ENCODE measurements at places on chromosomes 1 and 21.

- no peak for DNase-seq
These were observed 54.2 kb downstream of the SYT2 start for GRCh38 chr1:202656057-202656456.

DNA sequence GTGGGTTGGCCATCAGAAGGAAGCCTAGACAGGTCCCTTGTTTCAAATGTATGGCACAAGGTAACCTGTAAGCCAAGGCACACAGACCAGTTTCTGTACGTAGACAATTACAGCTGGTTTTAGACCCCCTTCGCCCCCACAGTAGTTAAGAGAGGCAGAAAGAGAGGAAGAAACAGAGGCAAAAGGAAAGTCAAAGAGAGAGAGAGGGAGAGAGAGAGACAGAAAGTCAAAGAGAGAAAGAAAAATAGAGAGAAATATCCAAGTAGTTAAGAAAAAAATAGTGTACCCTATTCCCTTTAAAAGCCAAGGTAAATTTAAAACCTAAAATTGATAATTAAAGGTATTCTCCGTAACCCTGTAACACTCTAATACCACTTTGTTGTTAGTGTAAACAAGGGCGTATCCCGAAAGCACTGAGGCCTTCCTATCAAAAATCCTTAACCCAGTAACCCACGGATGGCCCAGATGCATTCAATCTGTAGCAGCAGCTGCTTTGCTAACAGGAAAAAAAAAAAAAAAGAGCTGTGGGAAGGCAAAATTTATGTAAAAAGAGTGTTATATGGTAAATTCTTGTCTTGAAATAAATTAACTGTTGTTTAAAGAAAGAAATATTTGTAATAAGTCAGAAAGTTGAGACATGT is 49.4 kb downstream of the ADCY10 start:
- no peak for DNase-seq

- no peak for DNase-seq
These were observed 54.1 kb upstream of the GPR37L1 start for GRCh38 chr1:202068596-202068995.

- no peak for DNase-seq
These were observed 29.8 kb upstream of the RNF186 start for GRCh38 chr1:19844731-19845495.

DNA sequence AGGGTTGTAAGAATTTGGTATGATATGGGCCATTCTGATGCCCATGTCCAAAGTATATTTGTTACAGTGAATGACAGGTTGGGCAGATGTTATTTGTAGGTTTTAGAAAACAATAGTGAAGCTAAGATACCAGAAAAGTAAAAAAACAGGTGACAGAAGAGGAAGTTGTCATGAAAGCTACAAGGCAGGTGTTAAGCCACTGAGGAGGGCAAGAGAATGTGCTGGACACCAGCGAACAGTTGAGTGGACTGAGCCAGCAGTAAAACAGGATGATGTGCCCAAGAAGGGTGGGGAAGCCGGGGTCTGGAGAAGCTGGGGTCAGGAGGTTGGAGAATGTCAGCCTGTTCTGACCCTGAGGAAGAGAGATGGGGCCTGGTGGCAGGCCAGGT is 83.3 kb downstream of the DTL start:
- DNase-seq, result no peak

GRCh38 chr1:181135815-181136737 is 47.6 kb downstream of the IER5 start:
- no peak for DNase-seq

GRCh38 chr21:45976701-45977311 is 4.8 kb upstream of the COL6A1 start:
- no peak for DNase-seq

DNA sequence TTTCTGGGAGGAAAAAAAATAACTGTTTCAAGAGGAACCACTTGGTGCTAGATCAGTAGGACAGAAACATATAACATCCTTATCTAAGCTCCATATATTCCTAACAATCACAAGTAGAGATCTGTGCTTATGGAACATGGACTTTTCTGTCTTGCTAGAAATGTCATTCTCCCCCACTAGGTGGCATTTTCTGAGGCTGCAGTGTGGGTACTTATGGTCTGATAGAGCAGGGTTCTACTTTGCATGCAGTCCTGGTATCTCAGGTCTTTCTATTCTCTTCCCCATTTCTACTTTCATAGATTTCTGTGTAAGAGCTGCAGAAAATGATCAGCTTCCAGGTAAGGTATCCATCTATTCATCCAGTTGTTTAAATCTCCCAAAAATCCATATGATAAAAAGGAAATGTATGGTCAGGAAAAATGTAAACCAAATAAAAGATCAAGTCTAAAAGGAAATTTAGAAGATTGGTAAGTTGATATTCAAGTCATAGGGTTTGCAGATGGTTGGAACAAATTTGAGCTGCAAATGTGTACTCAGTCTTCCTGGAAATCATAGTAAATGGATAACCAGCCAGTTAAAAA is 1.5 kb downstream of the ZNF684 start:
- no peak for DNase-seq

- DNase-seq, result no peak
These were observed 758.0 kb upstream of the B3GALT2 start for GRCh38 chr1:193944454-193944853.

GRCh38 chr1:101420406-101420805 is 183.6 kb downstream of the S1PR1 start:
- no peak for DNase-seq

DNA sequence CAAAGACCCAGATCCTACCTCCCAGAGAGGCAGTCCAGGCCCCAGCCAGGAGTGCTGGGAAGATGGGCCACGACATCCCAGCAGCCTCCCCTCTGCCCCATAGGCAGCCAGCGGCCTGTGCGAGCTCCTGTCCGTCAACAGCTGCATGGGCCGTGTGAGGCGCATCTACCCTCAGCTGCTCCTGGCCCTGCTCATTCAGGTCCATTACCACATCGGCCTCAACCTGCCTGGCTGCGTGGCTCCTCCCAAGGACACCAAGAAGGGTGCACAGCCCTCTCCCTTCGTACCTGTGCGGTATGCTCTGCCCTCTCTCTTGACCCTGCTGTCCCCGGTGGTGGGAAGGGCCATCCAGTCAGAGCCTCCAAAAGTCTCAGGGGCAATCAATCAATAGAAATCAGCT is 29.5 kb upstream of the TTC4 start:
- no peak for DNase-seq

DNA sequence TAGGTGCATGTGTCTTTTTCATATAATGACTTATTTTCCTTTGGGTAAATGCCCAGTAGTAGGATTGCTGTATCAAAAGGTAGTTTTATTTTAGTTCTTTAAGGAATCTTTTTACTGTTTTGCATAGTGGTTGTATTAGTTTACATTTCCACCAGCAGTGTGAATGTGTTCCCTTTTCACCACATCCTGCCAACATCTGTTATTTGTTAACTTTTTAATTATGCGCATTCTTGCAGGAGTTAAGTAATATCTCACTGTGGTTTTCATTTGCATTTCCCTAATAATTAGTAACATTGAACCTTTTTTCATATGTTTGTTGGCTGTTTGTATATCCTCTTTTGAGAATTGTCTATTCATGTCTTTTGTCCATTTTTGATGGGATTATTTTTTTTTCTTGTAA is 1761.9 kb downstream of the PLA2G4A start:
- DNase-seq, result no peak

DNA sequence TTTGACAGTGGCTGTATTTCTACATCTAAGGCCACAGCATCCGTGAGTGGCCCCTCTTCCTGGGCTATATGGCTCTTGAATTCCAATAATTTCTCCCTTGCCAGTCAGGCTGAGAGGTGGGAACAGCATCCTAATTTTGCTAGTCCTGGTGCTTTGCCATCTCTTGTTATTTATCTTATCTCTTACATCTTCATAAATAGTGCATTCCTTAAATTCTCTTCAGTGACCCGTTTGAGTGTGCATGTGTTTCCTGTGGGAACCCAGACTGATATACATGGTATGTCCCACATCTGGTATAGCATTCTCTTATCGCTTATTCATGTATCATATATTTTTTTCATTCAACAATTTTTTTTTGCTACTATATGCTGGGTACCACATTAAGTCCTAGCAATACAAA is 9.9 kb downstream of the S100A11 start:
- no peak for DNase-seq

DNA sequence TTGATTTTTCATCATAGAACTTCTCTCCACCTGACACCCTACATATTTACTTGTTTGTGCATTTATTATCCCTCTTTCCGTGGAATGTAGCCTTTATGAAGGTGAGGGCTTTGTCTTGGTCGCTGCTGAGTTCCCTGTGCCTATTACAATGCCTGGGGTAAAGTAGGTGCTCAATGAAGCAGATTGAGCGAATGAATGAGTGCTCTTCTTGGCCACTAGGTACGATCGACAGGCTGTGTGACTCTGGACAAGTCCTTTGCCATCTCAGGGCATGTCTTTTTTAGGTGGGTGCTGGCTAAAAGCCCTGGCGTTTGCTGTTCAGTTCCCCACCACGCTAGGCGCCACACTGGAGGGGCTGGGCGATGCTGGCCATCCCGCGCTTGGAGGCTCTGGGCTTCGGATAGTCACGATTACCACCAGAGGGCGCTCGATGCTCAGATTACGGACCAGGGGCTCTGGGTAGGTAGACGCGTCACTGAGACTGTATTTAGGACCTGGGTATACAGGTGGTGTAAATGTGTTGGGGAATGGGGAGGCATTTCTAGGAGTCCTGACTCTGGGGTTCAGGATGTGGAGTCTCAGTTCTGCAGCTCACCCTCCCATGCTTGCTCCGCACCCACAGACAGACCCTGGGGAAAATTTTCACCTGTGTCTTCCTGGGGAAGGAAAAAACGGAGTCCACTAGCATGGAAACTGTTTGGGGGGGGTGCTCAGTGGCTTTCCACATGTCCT is 71.0 kb upstream of the CSF3R start:
- DNase-seq, result peak; percentile 29

DNA sequence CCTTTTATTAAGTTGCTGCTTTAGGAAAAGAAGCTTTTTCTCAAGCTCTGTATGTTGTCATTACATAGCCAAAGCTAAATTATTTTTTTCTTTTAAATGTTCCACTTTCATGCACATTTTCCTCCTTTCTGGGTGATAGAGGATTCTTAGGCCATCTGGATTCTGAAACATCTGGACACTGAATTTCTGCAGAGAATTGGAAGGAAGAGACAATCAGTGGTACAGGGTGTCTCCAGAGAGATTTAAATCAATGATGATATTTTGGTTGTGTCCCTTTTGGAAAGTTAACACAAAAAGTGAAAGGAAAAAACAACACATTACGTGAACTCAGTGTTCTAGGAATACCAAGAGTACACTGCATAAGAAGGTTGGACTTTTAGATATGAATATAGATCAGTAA is 211.4 kb upstream of the PKN2 start:
- no peak for DNase-seq

GRCh38 chr1:1948783-1949182 is 29.7 kb upstream of the TMEM52 start:
- DNase-seq, result no peak

DNA sequence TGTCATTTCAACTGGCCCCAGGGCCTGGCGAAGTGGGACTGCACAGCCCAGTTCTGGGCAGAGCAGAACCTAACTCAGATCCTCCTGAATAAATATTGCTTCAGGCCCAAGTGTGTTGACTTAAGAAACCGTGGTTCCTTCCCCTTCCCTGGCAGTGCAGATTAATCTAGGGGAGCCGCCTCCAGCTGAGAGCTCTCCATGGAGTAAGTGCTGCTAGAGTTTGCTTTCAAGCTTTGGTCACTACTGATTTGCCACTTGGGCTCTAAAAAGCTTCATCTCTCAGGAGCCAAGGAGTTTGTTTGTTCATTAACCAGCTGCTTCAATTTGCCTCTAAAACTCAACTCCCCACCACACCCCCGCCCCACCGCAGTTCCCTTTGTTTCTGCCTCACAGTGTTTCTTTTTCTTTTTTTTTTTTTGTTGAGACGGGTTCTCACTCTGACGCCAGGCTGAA is 112.1 kb downstream of the DTL start:
- DNase-seq, result no peak

- no peak for DNase-seq
These were observed 24.8 kb downstream of the CSF1 start for GRCh38 chr1:109935451-109935900.

GRCh38 chr1:46160212-46160611 is 14.7 kb upstream of the TSPAN1 start:
- DNase-seq, result no peak

DNA sequence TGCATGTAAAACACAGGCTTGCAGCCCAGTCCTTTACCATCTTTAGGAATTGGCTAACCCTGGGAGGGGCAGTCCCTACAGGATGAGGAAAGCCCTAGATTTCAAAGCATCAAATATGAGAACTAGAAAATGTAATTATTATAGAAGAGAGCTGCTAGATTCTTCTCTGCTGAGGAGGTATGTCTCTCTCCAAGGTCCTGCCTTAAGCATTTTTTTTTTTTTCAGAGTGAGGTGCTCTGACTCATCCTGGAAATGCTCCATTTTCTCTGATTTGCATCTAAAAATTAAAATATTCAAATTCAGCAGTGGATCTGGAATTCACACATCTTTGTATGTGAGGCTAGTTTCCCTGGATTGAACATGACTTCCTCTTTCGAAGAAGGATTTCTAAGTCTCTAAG is 149.8 kb downstream of the ZNF648 start:
- DNase-seq, result no peak

DNA sequence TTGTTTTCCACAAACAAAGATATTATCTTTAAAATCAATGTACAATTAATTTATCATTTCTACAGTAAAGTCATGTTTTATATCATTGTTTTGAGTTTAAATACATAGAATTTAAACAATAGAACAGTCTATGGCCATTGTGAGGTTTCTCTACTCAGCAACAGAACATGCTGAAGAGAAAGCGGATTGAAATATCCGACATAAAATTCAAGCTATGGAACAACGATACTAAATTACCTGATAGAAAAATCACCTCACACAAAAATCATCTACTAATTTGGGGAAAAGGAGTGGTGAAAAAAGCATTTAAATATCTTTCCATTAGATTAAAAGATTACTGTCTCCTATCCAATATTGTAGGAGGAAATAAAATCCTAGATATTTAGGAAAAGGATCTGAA is 12.6 kb downstream of the CDKN2C start:
- no peak for DNase-seq

DNA sequence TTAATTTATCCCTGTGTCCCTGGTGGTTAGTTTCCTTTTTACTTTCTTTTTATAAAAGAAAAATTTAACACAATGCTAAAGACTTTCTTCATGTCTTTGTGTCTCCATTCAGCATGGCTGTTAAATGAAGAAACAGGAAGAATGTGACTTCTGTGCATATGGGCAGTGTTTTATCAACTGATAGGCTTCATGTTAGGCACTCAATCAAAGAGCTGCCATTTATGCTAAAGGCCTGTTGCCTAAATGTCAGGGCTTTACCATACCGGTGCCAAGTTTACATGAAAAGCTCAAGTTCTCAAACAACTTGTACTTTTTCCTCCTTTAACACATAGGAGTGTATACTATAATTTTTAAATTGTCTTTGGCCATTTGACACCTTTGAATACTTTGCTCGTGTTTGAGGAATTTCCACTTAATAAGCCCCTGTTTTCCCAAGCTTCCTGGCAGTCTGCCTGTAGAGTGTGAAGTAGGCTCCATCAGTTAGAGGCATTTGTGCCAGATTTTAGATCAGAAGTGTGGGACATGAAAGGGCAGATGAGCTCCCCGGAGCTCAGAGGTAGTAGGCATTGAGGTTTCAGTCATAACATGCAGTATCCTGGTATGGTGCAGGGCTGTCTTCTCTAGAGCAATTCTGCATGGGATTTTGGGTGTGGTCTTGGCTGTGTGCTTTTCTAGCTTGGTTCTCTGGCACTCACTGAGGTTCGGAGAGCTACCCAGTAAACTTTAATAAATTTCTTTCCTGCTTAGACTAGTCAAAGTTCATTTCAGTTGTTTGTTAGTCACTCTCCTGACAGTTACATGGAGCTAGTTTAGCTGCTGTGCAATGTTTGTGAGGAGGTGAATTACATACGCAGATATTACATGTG is 119.0 kb downstream of the LEPR start:
- no peak for DNase-seq

GRCh38 chr1:53259932-53260331 is 21.6 kb upstream of the MAGOH start:
- no peak for DNase-seq
